Activated CD8-positive, alpha-beta memory T cell treated with anti-CD3 and anti-CD28 coated beads for 4 hours (primary cell): ENCODE measurements at places on chromosomes 2 and 18.

- DNase-seq = no peak
Observed at GRCh38 chr2:239418918-239419317, 18.1 kb upstream of the HDAC4 start.

GRCh38 chr2:107263628-107264027 lies 377.7 kb upstream of the ST6GAL2 start:
- no peak for DNase-seq

- no peak for DNase-seq
Observed at GRCh38 chr18:58095655-58096054, 51.6 kb downstream of the NEDD4L start.

- no peak for DNase-seq
Observed at GRCh38 chr2:173354073-173354581, 545 bp upstream of the CDCA7 start.

DNA sequence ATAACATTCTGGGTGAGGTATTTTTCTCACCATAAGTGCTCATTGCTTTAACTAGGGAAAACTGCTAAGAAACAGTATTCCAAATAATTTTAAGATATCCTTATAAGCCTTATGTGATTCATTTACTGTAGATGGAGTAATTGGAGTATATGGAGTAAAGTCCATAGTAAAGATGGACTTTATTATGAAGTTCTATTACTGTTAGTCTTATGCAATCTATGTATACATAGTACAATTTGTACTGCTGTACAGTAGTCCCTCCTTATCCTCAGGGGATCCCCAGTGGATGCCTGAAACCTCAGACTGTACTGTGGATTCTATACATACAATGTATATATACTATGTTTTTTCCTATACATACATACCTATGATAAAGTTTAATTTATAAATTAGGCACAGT lies 41.1 kb upstream of the OTX1 start:
- no peak for DNase-seq

GRCh38 chr2:48717846-48718245 lies 37.7 kb downstream of the LHCGR start:
- no peak for DNase-seq

DNA sequence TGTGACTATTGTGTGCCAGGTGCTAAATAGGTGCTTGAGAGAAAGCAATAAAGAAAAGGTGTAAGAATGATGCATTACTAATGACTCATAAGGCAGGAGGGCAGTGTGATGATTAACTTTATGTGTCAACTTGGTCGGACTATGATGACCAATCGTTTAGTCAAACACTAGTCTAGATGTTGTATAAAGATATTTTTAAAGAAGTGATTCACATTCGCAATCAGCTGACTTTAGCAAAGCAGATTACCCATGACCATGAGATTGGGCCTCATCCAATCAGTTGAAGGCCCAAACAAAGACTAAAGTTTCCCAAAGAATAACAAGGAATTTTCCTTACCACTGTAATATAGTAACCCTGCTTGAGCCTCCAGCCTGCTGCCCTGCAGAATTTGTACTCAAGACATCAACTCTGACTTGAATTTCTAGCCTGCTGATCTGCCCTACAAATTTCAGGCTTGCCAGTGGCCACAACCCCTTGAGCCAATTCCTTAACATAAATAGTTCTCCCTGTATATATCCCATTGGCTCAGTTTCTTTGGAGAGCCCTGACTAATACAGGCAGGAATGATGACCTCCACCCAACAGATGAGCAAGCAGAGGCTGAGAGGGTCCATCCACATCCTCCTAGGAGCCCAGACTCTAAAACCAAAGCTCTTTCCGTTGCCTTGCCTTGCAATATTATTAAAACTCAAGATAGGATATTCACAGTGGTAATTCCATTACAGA lies 132.6 kb downstream of the ACTR3 start:
- no peak for DNase-seq

- no peak for DNase-seq
Observed at GRCh38 chr2:37230581-37230980, 815 bp downstream of the CEBPZ start.

- DNase-seq = no peak
Observed at GRCh38 chr2:156704132-156704531, 268.0 kb downstream of the GPD2 start.

DNA sequence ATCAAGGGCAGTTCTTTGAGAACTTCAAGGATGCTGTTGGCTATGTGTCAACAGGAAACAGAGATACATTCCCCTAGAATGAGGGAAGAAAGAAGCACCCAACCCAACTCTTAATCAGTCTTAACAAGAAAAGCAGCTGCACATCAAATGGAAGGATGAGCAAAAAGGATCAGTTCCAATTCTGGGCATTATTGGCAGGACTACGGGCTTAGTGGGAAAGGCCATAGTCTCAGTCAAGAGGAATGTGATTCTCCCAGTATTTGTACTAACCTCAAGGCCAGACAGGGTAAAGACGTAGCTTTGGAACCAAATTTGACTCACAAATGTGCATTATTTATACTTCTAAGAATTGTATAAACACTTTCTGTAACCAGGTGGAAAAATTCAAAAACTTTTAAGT lies 18.2 kb downstream of the BMP10 start:
- DNase-seq = no peak

DNA sequence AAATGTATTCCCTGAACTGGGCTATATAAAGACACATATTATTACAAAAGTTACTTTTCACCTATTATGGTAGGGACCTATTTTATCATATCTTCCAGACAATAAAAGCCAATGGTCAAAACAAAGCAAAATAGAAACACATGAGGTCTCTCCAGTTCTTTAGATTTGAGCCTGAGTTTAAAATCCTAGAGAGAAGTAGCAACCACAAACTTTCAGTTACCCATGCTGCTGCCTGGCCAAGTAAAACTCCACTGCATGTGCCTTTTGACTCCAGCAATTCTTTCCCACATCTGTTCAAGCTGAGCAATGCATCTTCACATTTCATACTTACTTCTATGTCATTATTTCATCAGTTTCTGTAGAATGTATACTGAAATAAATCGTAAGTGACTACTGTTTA lies 405.3 kb downstream of the STK39 start:
- no peak for DNase-seq

- no peak for DNase-seq
Observed at GRCh38 chr2:21244161-21244560, 120.4 kb downstream of the TDRD15 start.

- no peak for DNase-seq
Observed at GRCh38 chr18:66682855-66683322, 79.0 kb upstream of the CDH19 start.

DNA sequence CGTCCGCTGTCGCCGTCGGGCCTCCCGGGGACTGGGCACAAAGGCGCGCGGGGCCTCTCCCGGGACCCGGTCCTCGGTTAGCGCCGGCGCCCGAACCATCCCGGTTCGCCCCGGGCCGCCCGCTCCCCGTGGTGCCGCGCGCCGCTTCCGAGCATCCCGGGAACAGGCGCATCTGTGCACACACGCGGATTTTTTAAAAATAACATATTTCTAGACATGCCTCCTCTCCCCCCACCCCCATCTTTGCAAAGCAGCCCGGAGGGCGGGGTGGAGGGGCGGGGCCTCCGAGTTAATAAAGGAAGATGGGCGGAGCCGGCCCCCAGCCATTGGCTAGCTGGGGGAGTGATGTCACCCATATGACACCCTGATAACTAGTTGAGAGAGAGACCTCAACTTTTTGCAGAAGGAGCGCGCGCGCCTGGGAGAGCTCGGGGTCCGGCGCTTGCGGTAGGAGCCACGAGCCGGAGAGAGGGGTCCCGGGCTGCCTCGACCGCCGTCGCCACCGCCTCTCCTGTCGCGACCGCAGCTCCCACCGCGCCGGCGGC lies at the start of gene SOX11:
SOX11 (plus strand) TSS at position 400 of the 545 bp plus-strand sequence. CDS start 338 bp downstream, outside the sequence.
- no peak for DNase-seq

- DNase-seq = no peak
Observed at GRCh38 chr2:28150236-28150915, 242.3 kb upstream of the FOSL2 start.

DNA sequence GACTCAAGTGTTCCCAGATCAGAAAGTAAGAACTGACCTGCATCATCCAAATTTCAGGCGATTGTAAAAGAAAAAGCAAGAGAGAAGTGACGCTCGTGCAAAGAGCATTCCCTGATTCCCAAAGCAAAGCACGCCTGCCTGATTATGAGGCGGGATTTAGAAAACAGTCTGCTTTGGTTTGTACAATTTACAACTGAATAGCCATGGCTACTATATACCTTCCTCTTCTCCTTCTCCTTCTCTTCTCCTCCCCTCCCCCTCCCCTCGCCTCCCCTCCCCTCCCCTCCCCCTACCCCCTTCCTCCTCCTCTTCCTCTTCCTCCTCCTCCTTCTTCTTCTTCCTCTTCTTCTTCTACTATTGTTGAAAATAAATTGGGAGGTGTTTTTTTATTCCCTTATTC lies 782.9 kb downstream of the GALR1 start:
- DNase-seq = no peak

DNA sequence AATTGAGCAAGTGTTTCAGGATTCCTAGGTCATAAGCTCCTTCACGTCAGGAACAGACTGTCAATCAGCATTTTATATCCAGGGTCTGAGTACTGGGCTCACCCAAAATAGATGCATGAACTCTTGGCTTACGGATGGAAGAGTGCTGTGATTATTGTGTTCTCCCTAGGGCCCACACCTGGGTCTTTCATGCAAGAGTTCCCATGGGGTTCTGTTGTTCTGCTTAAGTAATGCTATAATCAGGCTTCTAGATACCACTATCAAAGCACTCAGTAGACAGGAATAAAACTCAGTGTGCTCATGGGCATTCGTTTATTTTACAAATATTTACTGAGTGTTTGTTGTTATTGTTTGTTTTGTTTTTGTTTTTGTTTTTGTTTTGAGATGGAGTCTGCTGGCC lies 46.4 kb upstream of the PMAIP1 start:
- DNase-seq = no peak

DNA sequence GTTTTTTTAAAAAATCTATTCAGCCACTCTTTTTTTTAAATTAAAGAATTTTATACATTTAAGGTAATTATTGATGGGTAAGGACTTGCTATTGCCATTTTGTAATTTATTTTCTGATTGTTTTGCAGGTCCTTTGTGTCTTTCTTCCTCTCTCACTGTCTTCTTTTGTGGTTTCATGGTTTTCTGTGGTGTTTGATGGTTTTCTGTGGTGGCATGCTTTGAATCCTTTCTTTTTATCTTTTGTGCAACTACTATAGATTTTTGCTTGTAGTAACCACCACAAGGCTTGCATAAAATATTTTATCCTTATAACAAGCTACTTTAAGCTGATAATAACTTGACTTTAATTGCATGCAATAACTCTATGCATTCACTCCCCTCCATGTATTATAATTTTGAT lies 31.5 kb upstream of the SLC4A10 start:
- DNase-seq = no peak

DNA sequence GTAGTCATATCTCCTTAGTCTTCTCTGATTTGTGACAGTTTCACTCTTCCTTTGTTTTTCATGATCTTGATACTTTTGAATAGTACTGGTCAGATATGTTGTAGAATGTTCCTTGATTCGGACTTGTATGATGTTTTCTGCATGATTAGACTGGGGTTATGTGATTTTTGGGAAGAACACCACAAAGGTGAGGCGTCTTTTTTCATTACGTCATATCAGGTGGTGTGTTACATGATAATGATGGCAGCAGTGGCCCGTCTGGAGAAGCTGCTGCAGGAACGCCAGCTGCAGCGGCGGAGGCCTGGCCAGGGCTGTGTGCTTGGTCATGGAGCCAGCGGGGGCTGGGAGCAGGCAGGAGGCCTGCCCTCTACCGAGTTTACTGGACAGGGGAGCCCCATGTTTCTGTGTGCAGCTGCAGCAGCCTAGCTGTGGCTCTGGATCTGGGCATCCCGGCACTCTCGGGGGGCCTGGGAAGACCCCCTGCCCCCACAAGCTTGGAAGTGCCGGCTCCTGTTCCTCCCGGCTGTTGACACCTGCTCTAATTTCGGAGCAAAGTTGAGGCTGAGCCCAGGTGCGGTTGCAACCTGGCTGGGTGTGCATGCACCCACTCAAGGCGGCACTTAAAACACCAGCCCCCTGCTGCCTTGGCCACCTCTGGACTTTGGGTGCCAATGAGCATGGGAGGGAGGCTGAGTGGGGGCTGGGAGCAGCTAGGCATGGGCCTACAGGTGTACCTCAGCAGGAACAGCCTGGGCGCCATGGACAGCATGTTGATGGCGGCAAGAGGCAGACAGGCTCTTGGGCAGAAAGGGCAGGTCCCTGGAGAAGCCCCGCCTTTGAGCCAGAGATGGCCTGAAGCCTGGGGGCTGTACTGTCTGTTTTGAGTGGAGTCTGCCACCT lies 26.1 kb downstream of the SLC4A10 start:
- no peak for DNase-seq

- DNase-seq = no peak
Observed at GRCh38 chr2:119434664-119435063, 3.0 kb downstream of the TMEM37 start.

DNA sequence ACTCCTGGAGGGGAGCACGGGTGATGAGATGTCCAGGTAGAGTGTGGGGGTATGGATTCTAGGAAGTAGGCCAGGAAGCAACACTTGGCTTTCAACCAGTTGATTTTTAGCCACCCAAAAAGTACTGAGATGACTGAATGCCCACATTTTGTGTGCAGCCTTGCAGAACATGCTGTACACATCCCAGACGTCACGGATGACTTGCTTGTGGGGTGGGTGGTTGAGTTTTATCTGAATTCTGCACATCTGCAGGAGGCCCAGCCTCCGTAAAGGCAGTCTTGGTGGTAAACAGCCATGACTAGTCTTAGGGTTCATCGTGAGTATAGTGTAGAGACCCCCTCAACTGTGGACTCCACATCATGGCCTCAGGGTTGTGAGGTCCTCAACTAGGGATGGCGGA lies 53.3 kb upstream of the CCDC195 start:
- no peak for DNase-seq

GRCh38 chr2:234289834-234290590 lies 206.9 kb downstream of the ARL4C start:
- no peak for DNase-seq

DNA sequence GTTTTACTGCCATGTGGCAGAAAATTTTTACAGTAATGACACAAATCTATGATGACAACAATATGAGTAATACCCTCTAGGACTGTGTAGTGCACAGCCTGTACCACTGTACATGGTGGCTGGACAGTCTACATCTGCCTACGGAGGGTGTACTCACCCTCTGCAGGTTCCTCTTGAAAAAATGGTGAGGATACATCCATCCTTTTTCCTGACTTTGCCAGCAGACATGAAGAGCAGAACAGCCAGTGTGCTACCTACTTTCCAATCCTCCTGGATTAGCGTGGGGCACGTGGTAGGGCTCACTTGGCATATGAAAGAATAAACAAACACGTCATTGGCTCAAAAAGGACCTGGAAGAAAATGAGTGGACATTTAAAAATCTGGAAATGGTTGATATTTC lies 62.6 kb downstream of the TRPM8 start:
- no peak for DNase-seq

- no peak for DNase-seq
Observed at GRCh38 chr2:218066926-218067515, 2.0 kb upstream of the RUFY4 start.

GRCh38 chr2:230891509-230891908 lies 26.8 kb downstream of the ITM2C start:
- DNase-seq = no peak

- no peak for DNase-seq
Observed at GRCh38 chr2:103868396-103868795, 985.5 kb upstream of the POU3F3 start.
